Skeletal muscle tissue (tissue), 5 donors: ENCODE measurements at places on chromosomes 4 and X. TPM values are rescaled to one million over a fixed set of nuclear protein-coding genes. Genes with fewer than 3 reads are reported as not detected.

Gene ACE2
- not detected for total RNA-seq

Gene PNCK
- not detected for total RNA-seq

Gene UGT2B28
- not detected for total RNA-seq

Gene GASK1B
- 24.5 TPM for total RNA-seq

Gene PLAC8
- 11.0 TPM for total RNA-seq

Gene STEEP1
- total RNA-seq, result 25.1 TPM

Gene F8A1
- total RNA-seq, result 2.6 TPM

Gene TLL1
- 2.6 TPM for total RNA-seq

Gene GC
- not detected for total RNA-seq

Gene EXOC1L
- total RNA-seq, result 2.6 TPM

Gene ARHGEF6
- total RNA-seq, result 25.6 TPM

Gene OTOP1
- total RNA-seq, result not detected

Gene LRRC66
- 1.0 TPM for total RNA-seq

Gene MTTP
- total RNA-seq, result under 0.01 TPM

Gene NALF2
- not detected for total RNA-seq

Gene ASMT
- total RNA-seq, result not detected
